Type B pancreatic cell (in vitro differentiated cells): ENCODE measurements at places on chromosomes 11 and 22. TPM values are rescaled to one million over a fixed set of nuclear protein-coding genes. Genes with fewer than 3 reads are reported as not detected.

DNA sequence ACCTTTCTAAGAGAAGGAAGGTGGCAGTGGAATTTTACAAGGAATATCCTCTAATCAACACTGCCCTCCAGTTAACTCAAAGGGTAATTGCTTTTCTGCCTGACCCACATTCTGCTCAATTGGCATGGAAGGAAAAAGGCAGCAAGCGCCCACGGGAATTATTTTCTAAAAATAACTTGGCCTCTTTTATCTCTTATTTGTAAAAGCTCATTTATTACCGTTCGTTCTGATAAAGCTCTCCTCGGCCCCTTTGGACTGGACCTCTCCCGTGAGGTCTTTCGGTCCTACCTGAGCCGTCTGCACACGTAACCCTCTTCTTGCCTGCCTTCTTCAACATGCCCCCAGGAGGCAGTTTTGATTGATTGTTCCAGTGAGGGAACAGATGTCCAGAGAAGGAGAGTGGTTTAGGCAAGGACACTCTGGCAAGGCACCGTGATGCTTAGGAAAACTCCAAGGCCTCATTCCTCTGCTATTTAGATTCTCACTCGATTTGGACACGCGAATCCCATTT is 53.2 kb upstream of the CRTAM start:
- DNase-seq: no peak

DNA sequence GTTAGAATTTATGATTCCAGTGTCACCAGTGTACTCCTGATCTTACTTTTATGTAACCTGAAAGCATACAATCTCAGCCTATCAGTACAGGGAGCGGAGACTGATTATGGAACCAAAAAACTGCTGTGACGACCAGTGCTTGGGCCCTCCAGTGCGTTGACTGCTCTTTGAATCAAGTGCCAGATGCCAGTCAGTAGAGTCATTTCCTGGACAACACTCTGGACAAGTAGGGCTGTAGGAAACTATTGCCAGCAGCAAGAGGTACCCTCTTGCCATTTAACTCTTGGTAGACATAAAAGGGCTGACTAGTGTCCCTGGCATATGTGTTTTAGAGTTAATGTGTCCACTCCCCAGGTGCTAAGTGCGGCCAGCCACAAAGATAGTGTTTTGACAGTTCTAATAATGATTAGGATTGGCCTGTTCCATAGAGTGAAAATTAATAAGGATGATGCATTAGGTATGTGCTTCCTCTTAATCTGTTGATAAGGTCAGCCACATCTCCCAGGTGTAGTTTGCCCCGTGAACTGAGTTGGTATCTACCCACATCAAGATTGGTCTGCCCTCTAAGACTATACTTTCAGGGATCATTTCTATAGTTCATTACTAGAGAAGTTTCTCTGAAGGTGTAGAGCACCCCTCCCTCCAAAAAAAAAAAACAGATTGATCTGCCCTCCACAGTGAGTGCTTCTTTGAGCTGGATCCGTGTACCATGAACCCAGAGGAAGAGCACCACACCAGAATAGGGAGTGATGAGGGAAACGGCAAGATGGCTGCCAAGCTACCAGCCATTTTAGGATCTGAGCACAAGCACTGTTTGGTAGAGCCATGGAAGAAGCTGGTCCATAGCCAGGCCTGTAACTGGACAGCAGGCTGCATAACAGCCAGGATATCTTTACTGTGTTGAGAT is 20.7 kb upstream of the AIFM3 start:
- DNase-seq: no peak

DNA sequence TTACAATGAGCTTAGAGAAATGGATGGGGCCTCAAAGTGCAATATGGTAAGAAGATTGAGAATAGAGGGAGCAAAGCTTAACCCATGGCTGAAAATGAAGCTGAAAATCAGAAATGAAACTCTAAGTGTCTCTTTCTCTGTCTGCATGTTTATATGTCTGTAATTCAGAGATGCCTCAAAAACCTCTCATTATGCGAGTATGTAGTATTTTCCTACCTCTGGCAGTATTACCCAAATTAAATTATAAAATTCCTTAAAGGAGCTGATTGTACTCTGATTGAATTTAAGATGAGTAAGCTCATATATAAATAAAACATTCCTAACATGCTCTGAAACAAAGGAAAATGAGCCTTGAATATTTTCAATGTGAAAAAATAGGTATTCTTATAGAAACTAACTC is 39.8 kb upstream of the PRSS23 start:
- no peak for DNase-seq

DNA sequence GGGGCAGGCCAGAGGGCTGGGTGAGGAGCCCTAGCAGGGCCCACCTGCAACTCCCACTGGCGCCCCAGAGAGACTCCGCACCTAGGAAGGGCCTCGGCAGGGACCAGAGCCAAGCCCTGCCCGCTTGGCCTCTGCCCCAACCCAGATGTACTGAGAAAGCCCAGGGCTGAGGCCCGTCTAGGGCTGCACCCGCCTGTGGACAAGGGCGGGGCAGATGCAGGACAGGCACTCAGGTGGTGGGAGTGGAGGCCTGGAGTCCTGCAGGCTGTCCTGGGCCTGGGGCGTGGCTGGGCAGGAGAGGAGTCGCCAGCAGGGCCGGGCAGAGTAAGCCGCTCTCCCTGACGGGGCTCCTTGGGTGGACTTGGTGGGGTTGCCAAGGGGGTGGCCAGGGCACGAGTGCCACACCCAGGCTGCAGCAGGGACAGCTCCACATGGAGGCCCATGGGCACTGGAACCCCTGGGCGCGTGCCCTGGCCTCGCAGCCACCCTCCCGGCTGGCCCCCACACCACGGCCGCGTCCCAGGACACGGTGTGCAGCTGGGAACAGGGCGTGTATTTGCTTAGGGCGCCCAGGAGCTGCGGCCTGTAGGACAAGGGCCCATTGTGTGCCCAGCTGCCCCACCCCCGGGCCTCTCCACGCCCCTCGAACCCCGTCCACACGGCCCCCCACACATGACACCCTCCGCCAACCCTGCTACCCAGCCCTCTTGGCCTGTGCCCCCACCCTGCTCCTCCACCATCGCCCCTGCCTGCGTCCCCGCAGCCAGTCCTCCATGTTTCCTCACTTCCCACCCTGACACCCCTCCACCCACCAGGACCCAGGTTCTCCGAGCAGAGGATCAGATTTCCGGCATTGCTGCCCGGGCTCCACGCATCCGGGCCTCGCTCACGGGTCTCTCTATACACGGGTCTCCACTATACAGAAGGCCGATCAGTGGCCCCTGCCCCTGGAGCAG is 11.3 kb upstream of the PIM3 start:
- no peak for DNase-seq

GRCh38 chr22:39907047-39907446 is 6.2 kb downstream of the GRAP2 start:
- no peak for DNase-seq

GRCh38 chr22:37187891-37188761 is at the start of gene C1QTNF6:
Gene C1QTNF6, minus strand, starts transcription at chr22:37188247. Its CDS starts 34 bp downstream, at chr22:37188213.
- no peak for DNase-seq

The GNAZ gene
- total RNA-seq: 8.7 and 14.4 TPM in 2 replicates

The H19 gene
- total RNA-seq: 12,320 and 19,345 TPM in 2 replicates

The ENTHD1 gene
- not detected in 2 replicates for total RNA-seq
